ENCODE measurements at places on chromosomes 16 and 17.

- DNase-seq: no peak
These were observed 93.6 kb upstream of the CDH13 start for GRCh38 chr16:82533189-82533588.

DNA sequence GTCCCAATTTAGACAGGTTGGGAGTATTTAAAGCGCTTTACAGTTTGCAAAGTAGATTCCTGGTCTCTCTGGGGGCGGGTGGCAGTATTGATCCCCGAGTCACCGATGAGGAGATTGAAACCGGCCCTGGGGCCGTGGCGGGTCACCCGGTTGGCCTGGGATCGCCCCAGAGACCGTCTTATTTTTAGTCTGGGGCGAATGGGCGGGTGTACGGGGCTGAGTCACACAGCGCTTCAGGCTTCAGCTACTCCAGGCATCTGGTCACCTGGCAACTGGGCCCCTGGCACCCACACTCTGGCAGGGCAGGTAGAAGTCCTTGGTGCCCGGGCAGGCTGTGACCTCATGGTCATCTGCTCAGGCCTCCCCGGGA, 669 bp downstream of the MIEF2 start:
- DNase-seq: peak; percentile 40

DNA sequence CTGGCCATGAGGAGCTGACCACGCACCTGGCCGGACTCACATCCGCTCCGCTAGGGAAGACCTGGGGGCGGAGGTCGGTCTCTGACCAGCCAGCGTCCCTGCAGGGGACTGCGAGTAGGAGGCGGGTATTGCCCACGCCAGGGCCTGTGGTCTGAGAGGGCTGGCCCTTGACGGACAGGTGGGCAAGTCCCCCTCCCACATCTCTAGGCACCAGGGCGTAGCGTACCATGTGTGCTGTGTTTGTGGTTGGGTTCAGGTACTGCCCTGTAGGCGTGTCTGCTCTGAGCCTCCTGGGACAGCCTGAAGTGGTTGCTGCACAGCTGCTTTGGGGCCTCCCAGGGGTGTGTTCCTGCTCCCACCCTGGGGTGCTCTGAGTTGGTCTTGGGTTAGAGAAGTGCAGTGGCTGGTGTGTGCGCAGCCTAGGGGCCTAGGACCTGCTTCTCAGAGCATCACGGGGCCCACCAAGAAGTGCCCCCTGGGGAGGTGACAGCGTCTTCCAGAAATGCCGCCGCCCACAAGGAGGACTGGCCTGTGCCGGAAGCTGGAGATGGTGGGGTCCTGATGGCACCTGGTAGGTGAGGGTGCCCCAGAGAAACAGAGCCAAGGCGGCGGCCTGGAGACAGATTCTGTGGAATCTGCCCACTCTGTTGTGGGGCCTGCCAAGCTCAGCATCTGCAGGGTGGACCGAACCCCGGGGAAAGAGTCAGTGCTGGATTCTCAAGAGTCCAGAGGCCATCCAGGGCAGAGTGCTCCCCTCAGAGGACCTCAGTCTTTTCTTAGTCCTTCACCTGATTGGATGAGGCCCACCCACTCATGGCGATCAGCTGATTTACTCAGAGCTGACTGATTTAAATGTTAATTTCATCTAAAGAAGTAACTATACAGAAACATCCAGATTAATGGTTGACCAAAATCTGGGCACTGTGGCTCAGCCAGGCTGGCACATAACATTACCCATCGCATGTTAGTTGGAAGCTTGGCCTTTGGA, 48.3 kb downstream of the WDR45B start:
- no peak for DNase-seq

DNA sequence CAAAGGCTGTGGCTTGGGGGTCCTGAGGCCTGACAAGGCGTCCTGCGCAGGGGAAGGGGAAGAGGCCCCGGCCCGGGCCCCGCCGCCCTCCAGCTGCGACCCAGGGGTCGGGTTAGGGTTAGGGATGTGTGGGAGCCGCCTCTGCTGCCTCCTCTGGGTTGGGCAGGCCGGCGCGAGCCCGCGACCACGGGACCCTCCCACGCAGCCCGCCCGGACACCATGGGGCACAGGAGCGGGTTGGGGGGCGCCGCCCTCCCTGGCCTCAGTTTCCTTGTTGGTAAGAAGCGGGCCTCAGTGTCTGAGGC, 386 bp downstream of the CIAO3 start:
- no peak for DNase-seq

Measured in NCI-H1417 (cell line).